Fibroblast of mammary gland (primary cell): ENCODE measurements at places on chromosomes 6 and 20.

- DNase-seq = no peak
Measured at GRCh38 chr6:157605484-157605883, 217.6 kb upstream of the SNX9 start.

DNA sequence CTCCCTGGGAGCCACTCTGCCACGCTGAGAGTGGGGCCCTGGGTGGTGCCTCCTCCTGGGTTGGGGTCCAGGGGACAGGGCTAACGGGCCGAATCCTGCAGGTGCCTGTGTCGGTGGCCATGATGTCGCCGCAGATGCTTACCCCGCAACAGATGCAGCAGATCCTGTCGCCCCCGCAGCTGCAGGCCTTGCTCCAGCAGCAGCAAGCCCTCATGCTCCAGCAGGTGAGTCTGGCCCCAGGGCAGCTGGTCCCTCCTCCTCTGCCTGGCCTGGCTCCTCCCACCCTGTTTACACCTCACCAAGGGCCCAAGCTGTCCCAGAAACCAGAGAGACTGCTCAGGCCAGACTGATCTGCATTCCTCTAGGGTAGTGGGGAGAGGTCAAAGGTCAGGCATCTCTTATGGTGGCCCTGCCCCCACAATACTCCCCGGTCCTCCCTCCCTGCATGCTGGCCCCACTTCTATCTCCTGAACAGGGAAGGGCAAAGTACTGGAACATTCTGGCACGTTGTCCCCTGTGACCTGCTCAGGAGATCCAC is 38.6 kb downstream of the FOXP4 start:
- no peak for DNase-seq

GRCh38 chr20:59405226-59406200 is 105.1 kb downstream of the EDN3 start:
- no peak for DNase-seq

DNA sequence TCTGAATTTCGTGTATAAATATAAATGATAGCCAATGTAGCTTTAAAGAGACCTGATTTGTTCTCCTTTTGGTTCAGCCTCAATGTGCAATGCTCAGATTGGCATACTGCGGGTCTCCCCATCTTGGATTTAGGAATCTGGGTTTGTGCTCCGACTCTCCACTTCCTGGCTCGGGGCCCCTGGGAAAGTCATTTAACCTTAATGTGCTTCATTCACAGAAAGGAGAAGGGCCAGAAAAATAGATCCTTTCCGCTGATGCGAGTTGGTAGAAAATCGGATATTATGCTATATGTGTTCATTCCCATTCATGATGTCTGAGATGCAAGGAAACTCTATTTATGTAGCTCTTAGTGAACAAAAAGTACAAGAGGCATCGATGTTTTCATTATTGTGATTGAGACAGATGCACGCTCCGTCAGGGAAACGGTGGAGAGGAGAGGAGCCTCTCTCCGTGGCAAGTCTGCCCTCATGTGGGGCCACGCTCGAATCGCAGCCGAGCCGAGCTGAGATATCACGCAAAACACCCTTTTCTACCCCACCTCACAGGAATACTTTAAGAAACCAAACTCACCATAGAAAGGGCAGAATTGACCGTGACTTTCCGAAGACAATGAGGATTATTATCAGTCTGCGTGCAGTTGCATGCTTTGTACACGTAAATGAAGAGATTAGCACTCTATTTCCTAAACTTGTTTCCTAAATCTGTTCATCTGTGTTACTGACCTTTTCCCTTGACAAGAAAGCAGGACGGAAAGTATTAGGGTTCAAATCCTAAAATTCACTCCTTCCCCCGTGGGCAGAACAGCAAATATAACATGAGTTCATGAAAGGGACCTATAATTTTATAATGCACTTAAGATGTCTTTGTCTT is 136.6 kb downstream of the COL9A1 start:
- peak; percentile 38 for DNase-seq
